ENCODE measurements at places on chromosomes 7 and 10.

GRCh38 chr10:119263951-119264617 is 56.7 kb downstream of the GRK5 start:
- DNase-seq, result no peak

GRCh38 chr10:12724807-12725579 is 276.5 kb downstream of the CCDC3 start:
- no peak for DNase-seq

GRCh38 chr10:26781797-26782196 is 79.0 kb downstream of the ABI1 start:
- DNase-seq, result no peak

GRCh38 chr7:50651271-50651989 is 86.2 kb upstream of the DDC start:
- DNase-seq, result no peak

GRCh38 chr7:153447011-153447410 is 605.2 kb upstream of the DPP6 start:
- no peak for DNase-seq

GRCh38 chr10:129372172-129372571 is 94.9 kb upstream of the MGMT start:
- DNase-seq, result no peak

DNA sequence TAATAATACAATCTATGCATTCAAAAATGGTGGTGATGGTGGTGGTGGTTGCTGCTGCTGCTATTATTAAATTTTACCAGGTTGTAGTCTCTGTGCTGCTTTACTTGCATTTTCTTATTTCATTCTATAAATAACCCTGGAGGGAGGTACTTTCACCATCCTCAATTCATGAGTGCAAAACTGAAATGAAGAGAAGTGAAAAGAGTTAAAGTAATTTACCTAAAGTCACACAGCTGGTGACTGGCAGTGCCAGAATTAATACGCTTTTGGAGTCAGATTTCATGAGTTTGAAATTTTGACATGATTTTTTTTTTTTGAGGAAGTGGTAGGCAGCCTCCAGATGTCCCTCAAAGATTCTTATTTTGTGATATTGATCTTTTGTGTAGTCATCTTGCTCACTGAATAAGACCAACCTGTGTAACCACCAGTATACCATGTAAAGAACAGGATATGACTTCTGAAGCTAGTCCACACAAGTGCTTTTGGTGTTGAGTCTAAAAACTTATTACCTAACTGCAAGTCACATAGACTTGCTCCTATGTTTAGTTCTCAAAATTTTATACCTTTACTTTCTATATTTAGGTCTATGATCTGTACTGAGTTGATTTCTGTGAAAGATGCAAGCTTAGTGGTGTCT is 218.8 kb downstream of the ZWINT start:
- no peak for DNase-seq

- no peak for DNase-seq
Measured at GRCh38 chr7:135697276-135698049, 30.5 kb downstream of the SLC13A4 start.

- no peak for DNase-seq
Measured at GRCh38 chr10:77082601-77083252, 554.9 kb downstream of the KCNMA1 start.

DNA sequence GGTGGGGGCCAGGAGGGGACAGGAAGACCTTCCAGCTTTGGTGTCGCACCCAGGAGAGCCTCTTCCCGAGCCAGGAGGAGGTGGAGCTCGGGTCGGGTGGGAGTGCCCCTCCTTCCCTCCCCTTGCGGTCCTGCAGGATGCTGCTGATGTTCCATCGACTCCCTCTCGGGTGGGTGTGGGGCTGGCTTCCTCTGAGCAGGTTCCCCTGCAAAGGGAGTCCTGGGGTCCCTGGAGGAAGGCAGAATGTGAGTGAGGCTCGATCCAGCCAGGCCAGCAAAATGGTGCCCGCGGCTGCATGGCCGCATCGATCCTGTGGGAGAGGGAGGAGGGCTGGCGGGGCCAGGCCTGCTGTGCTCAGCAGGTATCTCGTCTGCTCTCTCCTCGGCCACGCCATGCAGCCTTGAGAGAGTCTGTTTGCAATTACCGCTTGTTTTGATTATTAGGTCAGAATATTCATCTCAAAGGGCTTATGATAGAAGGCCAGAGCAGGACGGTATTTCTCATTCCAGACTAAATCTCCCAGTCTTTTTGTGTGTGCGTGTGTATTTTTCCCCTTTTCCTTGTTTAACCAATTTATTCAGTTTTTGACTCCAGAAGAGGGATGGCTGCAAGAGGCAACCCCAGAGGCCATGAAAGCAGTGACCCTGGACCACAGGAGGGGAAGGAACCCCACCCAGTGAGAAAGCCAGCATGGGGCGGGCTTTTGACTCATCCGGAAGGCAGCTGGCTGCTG is 137.3 kb upstream of the ZMIZ1 start:
- DNase-seq, result no peak

- DNase-seq, result no peak
Measured at GRCh38 chr10:119608316-119609155, 11.8 kb upstream of the TIAL1 start.

GRCh38 chr7:11748884-11749283 is 83.1 kb downstream of the THSD7A start:
- DNase-seq, result no peak

GRCh38 chr7:20340839-20341238 is 10.1 kb downstream of the ITGB8 start:
- no peak for DNase-seq

GRCh38 chr10:119343011-119343601 is 135.7 kb downstream of the GRK5 start:
- no peak for DNase-seq

GRCh38 chr7:55526770-55527169 is 45.5 kb downstream of the VOPP1 start:
- no peak for DNase-seq

DNA sequence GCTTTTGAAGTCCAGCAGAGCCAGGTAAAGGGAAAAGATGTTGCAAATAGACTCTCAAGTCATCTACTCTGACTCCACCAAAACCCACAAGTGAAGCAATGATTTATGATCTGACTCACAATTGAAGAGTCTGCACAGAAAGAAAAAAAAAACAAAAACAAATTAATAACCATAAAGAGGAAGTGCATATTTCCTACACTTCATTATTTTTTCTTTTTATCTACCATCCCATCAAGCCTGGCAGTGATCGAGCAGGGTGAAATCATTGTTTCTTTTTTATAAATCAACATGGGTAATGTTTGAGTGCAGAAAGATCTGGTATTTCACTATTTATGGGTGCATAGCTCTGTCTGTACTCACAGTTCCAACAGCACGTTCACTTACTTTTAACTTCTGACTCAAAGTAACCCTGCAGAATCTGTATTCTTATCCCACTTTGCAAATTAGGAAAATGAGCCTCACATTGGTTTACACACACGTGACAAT is 829.0 kb downstream of the TNS3 start:
- DNase-seq, result no peak

DNA sequence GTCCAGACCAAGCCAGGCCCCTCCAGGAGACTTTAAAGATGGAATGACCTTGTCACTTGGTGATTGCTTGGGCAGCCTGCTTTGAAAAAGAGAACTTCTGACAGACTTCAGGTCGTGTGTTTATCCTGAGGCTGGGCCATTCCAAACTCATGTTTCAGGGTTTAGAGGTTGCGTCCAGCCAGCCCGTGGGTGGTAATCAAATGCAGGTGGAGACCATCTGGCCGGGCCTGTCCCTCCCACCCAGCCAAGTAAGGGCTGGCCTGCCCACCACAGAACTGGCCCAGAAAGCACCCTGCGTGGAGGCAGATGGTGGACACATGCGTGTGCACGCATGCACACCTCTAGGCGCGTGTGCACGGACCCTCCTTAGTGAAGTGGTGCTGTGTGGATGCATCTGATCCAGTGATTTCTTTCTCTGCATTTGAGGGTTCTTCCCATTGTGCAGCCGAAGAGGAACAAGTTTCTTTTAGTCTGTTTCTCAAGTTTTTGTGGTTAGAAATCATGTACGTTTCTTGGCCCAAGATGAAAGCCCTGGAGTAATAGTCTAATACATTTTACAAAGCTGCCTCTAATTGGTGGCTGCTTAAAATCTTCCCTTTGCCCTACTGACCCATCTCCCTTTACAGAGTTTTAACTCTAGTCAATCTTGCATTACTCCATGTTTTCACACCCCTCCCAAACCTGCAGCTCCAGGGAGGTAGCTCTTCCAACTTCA is 43.0 kb downstream of the SUFU start:
- DNase-seq, result no peak

DNA sequence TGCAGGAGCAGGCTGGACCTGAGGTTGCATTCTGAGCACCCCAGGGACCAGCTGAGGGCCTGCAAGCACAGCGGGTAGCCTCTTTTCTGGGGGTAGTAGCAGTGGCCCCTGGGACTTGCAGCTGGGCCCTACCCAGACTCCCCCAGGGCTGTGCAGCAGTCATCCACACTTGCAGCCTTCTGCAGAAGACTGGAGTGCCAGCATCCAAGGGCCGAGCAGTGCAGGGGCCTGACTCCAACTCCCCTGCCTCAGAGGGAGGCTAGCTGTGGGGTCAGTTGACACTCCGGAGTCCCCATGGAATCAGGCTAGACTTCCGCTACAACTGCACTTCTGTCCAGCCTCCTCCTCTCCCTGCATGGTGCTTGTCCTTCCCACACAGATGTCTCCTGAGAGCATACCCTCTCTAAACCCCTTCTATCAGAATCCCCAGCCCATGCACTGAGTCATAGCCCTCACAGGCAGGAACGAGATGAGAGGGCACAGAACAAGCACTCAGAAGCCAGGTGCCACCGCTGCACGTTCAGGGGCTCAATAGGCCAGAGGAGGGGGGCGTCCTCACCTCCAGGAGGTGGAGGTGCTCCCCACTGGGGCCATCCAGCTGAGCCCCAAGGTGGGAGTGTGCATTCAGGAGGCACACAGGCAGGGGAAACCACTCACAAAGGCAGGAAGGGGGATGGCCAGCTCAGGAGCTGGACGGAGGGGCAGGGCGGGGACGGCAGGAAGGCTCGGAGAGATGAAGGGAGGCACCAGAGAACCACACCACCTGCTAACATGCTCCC is 7.5 kb downstream of the RASGEF1A start:
- DNase-seq, result no peak

GRCh38 chr10:61567729-61568128 is 95.0 kb upstream of the CABCOCO1 start:
- no peak for DNase-seq

DNA sequence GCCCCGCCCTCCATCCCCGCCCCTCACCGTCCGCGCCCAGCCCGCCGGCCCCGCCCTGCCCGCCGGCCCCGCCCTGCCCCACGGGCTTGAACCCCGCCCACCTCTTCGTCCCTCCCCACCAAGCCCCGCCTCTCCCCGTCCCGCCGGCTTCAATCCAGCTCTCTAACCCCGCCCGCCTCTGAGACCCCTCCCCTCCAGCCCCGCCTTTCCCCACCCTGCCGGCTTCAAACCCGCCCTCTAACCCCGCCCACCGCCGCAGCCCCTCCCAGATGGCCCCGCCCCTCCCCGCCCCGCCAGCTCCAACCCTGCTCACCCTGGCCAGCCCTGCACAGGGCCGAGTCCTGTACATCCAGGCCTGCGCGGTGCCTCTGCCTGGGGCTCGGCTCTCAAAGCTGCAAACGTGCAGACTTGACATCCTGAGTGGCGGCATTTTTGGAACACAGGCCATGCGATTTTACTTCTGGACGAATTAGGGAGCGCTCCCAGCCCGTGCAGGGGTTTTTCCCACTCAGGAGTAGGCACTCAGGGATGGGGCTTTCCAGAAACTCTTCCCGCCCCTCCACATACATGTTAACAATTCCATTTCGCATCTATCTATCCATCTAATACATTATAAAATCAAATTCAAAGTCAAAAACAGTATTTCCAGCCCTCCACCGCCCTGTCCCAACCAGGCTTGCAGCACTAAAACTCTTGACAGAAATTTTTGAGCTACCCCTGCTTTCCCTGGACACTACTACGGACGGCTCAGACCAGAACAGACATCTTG is 477 bp upstream of the NMT2 start:
- DNase-seq, result peak; percentile 93

- DNase-seq, result no peak
Measured at GRCh38 chr7:90081621-90082020, 72.6 kb upstream of the STEAP1 start.

DNA sequence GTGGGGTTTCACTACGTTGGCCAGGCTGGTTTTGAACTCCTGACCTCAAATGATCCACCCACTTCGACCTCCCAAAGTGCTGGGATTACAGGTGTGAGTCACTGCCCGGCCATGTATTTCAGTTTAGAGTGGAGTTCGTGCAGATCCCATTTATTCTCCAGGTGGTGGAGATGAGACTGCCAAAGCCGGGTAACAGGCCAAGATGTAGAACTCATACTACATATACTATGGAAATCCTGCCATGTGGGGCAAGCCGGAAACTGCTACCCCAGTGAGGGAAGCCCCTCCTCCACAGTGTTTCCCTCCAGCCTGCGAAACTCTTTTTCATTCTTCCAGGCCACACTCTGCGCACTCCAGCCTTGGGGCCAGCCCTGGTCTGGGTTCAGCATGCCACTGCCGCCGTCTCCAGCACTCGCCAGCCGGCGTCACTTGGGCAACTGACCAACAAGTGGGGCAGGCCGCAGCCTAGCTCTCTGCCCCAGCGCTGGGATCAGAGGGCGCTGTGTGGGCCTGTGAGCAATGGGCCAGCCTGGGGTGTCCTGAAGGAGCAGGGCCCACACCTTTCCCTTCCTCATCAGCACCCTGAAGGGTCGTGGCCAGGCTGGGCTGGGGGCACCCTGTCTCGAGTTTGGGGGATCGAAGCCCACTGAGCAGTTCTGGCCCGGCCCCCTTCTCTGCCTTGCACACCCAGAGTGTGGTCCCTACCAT is 122.0 kb downstream of the TRRAP start:
- no peak for DNase-seq

- no peak for DNase-seq
Measured at GRCh38 chr7:66666313-66666952, 37.8 kb downstream of the KCTD7 start.

DNA sequence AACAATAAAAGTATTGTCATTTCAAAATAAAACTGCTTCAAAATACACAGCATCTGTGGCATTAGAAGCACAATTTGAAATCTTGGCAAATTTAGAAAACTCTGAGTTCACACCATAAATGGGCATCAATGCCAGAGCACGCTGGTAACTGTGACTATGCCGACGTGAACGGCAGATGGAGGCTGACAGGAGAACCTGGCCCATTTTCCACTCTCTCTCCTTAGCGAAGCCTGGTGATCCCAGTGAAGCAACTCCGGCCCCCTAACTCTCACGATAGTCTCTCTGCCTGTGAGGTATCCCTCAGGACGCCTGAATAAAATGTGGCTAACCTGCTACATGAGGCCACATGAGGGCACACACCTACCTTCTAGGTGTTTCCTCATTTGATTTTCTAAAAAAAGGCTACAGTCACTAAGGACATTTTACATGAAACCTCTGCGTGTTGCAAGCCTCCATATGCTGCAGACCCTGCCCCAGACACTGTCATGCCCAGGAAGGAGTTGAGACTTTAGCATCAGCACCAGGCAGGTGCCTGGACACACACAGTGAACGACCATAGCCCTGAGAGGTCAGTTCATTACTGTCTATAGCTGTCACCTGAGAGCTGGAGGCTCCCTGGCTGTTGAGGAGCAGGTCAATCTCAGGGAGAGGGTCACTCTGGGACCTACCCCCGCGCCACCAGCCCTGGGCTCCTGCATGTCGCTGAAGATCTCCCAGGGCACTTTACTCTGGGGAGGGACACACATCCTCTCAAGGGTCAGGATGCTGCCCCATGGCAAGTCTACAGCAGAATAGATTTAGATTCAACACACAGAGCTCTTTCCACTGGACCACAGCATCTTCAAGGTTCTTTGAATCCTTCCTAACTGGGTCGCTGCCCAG is 62.9 kb upstream of the CAMK2B start:
- no peak for DNase-seq

All from activated T-helper 1 cell treated with anti-CD3 and anti-CD28 coated beads, Interleukin-2, amount 50 U/mL, for 16 hours (primary cell).